OCI-LY7 (cell line): ENCODE measurements at places on chromosomes 11 and 22.

DNA sequence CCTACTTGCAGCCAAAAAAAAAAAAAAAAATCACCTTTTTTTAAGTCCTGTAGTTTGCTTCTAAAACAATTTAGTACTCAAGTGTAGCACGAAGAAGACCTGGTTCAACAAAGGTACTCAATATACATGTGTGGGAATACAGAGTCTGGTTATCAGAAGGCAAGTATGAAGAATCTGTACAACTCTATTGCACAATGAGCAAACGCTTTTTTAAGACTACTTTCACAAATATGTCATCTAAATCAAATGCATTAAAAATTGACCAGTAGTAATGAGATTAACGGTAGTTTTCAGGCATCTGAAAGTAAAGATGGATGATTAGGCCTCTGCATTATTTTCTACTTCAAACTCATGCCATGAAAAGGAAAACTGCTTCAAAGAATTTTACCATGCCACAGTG is 9.5 kb downstream of the CHORDC1 start:
- no peak for DNase-seq

DNA sequence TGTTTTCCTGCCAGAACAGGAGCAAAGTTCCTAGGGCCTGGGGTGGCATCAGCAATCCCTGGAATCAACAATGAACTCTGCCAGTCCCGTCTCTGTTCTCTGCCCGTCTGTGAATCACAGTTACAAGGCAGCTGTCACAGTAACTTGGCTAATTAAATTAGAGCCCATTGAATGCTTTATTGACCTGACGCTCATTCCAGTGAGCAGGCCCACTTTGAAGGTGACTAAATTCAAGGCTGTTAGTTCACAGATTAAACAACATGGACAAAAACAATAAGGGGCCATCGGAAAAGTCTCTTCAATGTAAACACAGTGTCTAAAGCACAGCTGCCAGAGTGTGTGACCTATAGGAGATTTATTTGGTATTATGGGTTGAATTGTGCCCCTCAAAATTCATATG is 17.7 kb upstream of the TMPRSS5 start:
- DNase-seq, result no peak

GRCh38 chr22:21587803-21588611 is 20.5 kb downstream of the UBE2L3 start:
- peak; percentile 76 for DNase-seq

GRCh38 chr11:33387996-33388395 is 130.8 kb downstream of the HIPK3 start:
- peak; percentile 59 for DNase-seq

GRCh38 chr11:3108183-3108721 is 51.0 kb upstream of the CARS1 start:
- DNase-seq, result no peak

GRCh38 chr11:46277622-46278386 is at the start of gene CREB3L1:
TSS of gene CREB3L1 (plus strand) at chr11:46277662. CDS start at chr11:46278112, 450 bp downstream.
- no peak for DNase-seq

DNA sequence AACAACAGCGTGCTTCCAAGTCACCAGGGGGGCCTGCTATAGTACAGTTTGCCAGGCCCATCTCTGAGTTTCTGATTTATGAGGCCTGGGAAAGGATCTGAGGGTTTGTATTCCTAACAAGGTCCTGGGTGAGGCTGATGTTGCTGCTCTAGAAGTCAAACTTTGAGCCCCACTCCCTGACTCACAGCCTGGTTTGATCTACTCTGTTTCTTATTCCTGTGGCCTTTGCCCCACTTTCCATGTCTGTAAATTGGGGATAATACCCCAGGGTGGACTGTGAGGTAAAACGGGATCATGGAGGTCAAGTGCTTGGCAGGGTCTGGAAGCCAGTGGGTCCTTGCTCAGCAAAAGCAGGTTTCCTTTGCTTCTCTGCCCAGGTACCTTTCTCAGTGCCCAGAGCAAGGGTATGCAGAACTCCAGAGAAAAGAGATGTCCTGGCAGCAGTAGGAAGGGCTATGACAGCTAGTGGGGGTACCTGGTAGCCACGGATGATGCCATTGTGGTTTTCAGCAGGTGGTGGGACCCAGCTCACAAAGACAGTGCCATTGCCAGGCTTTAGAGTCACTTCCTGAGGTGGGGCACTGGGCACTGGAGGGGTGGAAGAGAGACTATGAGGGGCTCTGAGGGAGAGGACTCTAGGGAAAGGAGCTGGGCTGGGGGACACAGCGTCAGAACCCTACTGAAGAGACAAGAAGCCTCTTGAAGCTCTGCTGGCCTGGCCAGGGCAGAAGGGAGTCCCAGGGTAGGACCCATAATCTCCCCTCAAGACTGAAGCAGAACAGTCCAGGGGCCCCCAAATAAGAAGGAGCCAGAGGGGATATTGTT is 2.8 kb downstream of the ROBO4 start:
- no peak for DNase-seq

GRCh38 chr11:78652843-78653239 is 78.2 kb upstream of the NARS2 start:
- no peak for DNase-seq

GRCh38 chr11:34488855-34489557 is 24.6 kb downstream of the ELF5 start:
- no peak for DNase-seq

- DNase-seq, result no peak
Measured at GRCh38 chr11:1632053-1632714, 2.6 kb downstream of the KRTAP5-5 start.

- peak; percentile 45 for DNase-seq
Measured at GRCh38 chr11:6455070-6455469, 14.3 kb upstream of the HPX start.

DNA sequence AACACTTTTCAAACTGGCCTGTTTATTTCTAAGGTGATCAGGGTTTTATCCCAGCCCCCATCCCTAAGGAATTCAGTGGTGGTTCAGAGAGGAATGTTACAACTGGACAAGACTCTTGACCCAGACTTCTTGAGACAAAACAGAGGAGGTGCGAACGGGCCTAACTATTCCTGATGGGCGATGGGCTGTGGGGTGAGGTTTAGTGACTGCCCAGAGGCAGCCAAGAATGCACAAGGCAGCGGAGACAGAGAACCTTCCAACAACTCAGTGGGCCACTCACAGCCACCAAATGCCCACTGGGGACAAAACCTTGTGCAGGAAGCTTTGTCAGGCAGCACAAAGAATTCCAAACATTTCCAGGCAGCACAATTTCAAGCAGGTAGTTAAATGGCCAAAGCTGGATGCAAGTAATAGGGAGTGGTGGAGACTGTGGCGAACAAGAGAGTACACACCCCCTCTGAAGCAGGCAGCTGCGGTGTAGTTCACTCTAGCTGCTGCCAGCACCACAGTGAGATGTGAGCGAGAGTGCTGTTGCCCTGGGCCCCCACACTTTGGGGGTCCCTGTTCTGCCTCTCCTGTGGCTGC is 29.2 kb downstream of the SCUBE1 start:
- no peak for DNase-seq

- DNase-seq, result peak; percentile 56
Measured at GRCh38 chr11:124745835-124746620, 6.0 kb downstream of the VSIG2 start.

DNA sequence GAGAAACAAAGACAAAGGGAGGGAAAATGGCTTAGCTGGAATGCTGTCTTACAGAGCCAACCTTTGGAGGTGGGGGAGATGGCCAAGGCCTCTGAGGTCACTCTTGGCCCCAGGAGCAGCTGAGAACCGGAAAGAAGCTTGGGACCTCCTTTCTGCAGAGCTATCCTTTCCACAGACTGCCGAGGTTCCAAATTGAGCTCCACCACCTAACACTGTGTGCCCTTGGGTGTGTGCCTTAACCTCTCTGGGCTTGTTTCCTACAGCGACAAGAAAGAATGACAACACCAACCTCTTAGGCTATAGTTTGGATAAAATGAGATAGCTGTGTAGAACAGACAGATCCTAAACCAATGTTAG is 23.2 kb downstream of the RTN4RL2 start:
- DNase-seq, result no peak

DNA sequence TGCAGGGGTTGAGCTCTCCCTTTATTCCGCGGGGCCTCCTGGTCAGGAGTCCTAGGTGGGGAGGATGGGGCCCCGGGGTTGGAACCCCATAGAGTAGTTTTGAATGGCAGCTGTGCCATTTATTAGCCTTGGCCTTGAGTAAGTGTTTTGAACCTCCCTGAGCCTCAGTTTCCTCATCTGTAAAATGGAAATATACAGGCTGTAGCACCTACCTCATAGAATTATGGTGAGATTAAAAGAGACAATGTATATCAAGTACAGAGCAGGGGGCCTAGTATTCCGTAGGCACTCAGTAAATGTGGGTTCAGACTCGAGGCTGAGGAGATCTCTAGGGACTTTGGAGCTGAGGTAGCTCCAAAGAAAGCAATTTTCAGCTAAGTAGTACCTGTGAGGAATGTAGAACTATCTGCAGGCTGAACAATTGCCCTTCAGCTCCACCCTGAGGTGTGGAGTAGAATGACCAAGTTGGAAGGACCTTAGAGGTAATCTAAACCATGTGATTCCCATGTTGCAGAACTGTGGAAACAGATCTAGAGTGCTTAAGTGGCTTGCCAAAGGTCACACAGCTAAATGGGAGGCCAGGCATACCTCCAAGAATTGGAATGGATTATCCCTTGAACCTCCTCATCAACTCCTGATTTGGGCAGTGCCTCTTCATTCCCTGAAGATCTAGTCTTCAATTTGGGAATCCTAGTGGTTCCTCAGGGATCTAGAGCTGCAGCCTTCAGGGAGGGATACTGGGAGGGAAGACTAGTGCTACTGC is 682 bp downstream of the PGAP2 start:
- peak; percentile 75 for DNase-seq

DNA sequence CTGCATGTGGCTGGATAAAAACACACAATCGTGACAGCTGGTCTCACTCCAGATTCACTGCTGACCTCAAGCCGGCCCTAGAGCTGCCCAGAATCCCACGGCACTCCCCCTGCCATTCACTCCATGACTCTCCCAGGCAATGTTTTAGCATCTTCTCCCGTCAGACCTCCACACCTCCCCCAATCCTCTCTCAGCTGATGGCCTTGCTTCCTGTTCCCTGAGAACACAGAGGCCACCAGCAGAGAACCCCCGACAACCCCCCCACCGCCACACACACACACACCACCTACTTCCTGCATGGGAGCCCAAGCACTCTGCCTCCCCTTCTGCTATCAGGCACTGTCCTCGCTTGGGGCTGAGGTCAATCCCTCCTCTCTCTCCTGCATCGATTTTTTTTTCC is 9.3 kb downstream of the TNKS1BP1 start:
- no peak for DNase-seq

GRCh38 chr22:37240941-37241320 is 3.1 kb downstream of the RAC2 start:
- DNase-seq, result no peak

- DNase-seq, result peak; percentile 61
Measured at GRCh38 chr22:37229012-37229804, 14.9 kb downstream of the RAC2 start.

GRCh38 chr11:43789700-43790443 is 90.8 kb upstream of the ALKBH3 start:
- no peak for DNase-seq
